ENCODE measurements at places on chromosomes 13 and 19.

DNA sequence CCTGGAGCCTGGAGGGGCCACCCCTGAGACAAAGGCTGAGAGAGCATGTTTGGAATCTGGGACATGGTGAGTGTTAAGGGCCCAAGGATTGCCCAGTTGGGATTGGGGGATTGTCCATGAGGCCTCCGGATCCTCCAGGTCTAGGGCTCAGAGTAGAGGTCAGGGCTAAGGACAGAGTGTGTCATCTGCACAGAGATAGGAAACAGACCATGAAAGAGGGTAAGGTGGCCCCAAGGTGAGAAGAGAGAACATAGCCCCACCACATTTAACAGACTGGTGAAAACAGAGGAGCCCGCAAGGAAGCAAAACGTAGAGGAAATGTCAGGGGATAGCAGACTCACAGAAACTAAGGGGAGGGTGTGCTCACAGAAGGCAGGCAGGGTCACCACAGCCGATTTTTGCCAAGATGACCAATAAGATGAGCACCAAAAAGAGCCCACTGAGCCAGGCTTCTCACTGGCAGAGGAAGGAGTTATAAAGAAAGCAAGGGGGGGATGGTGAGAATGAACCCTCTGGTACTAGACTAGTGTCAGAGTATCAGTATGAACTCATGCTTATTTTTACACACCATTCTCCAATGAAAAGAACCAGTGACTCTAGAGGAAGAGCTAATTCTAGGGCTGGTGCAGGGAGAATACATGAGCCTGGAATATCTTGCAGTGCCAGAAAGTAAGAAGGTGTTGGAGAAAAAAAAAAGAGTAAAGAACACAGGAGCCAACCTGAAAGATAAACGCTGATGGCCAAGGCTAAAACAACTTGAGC is 17.5 kb downstream of the DYRK1B start:
- DNase-seq: no peak

- no peak for DNase-seq
These were observed 60.3 kb upstream of the CLDN10 start for GRCh38 chr13:95492044-95492801.

DNA sequence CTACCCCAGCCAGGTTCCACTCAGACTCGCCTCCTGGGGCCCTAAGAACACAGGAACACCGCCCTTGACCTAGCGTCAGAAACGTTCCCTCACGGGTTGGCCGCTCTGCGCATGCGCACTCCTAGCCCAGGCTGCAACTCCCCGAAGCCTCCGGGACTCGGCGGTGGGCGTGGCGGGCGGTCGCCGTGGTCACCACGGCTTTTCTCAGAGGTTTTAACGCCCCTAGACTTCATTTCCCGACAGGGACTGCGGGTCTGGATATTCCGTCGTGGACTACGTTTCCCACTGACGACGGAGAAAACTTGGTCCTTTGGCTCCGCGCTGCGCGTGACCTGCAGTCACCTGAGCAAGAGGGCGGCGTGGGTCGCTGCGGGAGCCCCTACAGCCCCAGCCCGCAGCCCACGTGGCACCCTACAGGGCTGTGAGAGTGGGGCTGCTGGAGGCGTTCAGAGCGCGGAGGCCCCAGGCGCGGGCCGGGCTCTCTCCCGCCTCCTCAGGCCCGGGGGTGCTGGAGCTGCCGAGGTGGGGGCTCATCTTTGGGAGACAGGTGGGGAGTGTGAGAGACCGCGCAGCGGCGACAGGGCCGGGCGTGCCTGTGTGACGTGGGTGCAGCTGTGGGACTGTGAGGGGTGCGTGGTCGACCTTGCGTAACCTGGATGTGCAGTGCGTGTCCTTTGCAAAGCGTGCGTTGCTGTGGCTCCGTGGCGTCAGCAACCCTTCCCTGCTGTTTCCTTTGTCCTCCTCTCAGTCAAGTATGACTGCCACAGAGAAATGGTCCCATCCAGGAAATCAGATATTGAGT is 38.0 kb upstream of the ZNF573 start:
- peak; percentile 57 for DNase-seq

DNA sequence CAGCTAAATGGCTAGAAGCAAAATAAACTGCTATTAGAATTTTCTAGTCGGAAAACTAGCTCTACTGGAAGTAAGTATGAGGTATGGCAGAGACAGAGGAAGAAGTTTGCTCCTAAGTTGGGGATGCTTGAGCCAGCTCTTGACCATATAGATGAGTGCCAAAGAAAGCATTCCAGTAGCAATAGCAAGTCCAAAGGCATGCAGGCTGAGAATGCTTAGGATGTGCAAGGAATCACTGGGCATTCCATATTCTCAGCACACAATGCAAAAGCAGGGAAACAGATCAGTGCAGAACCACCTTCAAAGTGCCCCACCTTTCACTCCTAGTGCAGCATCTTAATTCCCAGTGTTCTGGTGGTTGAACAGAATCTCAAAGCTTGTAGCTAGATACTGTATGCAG is 32.9 kb downstream of the SERTM1 start:
- no peak for DNase-seq

GRCh38 chr19:9724157-9724556 is 44.4 kb downstream of the ZNF846 start:
- DNase-seq: no peak

DNA sequence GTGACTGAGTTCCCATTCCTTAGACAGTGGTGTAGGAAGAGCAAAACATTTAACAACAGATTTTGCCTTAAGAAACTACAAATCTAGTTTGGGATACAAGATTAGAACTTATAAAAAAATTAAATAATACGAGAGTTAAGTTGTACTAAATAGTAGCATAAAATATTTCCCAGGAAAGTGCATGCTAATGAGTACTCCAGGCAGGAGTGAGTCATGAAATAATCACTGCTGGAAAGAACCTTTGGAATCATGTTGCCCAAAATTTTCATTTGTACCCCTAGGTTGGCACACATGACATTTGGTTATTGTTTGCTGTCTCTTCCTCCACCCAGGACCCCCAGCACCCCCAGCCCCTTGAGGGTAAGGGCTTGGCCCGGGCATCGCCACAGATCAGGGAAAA is 26.3 kb upstream of the KL start:
- no peak for DNase-seq

DNA sequence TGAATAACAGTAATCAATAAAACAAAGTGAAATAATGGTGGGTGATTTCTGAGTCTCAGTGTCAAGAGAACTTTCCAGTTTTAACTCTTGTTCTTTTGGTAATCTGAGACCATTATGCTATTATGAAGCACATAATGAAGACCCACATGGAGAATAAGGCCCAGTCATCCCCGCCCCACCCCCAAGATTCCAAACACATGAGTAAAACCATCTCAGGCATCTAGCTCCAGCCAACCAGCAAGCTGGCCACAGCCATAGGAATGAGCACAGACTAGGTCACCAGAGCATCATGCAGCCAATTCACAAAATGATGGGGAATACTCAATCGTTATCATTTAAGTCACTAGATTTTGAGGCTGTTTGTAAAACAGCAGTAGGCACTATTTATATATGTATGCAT is 1769.0 kb upstream of the PCDH20 start:
- peak; percentile 43 for DNase-seq
